ENCODE measurements at places on chromosomes 16 and 17.

GRCh38 chr16:5215901-5216300 is 118.3 kb upstream of the EEF2KMT start:
- DNase-seq, result no peak

DNA sequence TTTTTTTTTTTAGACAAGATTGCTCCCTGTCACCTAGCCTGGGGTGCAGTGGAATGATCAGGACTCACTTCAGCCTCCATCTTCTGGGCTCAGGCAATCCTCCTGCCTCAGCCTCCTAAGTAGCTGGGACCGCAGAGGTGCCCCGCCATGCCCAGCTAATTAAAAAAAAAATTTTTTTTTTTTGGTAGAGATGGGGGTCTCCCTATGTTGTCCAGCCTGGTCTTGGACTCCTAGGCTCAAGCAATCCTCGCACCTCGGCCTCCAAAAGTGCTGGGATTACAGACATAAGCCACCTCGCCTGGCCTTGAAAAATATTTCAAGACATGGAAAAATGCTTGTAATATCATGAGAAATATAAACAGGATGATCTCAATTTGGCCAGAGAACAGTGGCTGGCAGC is 42.9 kb downstream of the HAPSTR1 start:
- no peak for DNase-seq

- DNase-seq, result no peak
Observed at GRCh38 chr17:2214047-2214928, 89.3 kb downstream of the SMG6 start.

GRCh38 chr16:57528499-57529390 is 7.6 kb downstream of the CCDC102A start:
- no peak for DNase-seq

DNA sequence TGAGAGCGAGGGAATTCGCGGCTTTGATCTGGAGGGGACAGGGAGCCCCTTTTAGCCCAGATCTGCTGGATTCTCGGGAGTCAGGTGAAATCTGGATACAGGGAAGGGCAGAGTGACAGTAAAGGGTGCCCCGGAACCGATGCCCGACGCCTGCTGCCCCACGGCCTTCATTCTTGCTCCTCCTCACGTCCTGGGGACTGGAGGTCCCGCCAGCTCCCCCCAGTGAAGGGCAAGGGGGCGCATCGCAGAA is 596 bp downstream of the OR1F1 start:
- DNase-seq, result no peak

DNA sequence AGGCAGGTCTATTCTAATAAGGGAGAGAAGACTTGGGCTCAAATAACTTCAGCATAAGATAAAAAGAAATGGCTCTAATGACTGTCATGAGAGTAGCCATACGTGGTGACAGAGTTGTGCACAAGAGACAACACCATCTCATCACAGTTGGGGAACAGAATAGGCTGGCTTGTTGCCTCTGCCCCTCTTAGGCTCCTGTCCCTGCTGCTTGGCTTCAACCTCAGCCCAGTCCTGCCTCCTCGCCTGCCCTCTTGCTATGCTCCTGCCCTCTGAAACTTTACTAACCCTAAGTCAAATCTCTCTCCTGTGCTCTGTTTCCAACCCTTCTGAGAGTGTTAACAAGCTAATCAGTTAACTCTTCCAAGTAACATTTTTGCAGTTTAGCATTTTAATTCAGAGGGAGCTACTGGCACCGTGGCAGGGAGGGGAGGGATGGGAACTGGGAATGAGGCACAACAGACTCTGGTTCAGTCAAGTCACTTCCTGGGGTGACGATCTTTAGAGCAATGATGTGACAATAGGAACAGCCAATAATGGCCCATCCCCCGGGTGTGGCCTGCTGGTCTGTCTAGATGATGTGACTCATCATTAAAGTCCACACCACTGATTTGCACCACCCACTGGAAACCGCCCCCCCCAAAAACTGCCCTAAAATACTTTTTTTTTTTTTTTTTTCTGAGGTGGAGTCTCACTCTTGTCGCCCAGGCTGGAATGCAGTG is 35.5 kb downstream of the DNAH17 start:
- DNase-seq, result no peak

DNA sequence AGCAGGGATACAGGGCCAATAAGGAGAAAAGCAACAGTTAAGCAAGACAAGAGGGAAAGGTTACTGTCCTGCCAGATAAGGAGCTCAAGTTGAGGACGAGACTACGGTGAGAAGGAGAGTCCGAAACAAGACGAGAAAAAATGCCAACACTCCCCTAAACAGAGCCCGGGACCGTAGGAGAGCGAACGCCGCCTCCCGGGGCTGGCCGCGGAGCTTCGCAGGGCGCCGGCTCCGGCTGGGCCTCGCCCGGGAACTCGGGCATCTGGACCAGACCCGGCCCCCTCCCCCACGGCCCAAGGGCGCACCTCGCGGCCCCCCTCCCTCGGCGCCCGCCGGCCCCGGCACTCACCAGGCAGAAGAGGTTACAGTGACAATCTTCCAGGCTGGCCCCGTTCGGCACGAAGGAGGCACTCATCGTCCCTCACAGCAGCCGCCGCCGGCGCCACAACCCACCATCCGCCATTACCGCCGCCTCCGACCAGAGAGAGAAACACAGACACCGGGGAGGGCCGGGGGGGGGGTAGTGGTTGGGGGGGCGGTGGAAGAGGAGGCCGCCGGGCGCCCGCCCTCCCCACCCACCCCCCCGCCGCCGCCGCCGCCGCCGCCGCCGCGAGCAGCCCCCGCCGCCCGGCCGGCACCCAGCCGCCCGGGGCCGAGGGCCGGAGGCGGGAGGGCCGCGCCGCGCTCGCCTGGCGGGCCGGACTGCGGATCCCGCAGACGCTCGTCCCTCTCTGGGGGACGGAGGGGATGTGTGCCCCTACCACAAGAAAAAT is at the start of gene MED13:
MED13 (minus strand) TSS at position 488 of the 773 bp plus-strand sequence; CDS start at position 415, 73 bp downstream.
- peak; percentile 5 for DNase-seq

- peak; percentile 83 for DNase-seq
Observed at GRCh38 chr17:65154770-65155589, 17.8 kb downstream of the RGS9 start.

GRCh38 chr16:14549789-14550153 is 80.3 kb downstream of the PARN start:
- no peak for DNase-seq

GRCh38 chr17:58671969-58672368 is 19.9 kb downstream of the TEX14 start:
- no peak for DNase-seq

DNA sequence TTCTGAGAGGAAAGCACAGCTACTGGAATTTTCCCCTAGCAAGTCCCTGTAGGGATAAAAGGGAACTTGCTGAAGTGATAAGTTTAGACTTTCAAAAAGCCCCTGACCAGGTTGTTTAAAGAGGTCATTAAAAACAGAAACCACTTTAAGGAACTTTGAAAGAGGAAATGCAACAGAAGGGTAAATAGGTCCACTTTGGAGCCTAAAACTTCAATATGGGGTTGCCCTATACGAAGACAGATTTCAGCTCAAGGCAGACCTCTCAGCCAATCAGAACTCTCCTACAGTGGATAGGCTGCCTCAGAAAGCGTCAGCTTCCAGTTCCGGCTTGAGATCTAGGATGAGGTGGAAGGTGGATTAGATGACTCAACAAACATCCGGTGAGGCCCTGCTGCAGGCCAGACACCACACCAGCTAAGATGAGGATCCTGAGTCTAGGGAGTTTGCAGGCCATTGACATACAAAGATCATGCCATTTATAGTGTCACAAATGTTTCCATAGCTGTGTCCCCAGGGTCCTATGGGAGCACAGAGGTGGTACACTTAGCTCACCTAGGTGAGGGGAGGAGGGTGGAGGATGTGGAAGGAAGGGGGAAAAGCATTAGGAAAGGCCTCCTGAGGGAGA is 7.9 kb upstream of the MFSD6L start:
- DNase-seq, result no peak

DNA sequence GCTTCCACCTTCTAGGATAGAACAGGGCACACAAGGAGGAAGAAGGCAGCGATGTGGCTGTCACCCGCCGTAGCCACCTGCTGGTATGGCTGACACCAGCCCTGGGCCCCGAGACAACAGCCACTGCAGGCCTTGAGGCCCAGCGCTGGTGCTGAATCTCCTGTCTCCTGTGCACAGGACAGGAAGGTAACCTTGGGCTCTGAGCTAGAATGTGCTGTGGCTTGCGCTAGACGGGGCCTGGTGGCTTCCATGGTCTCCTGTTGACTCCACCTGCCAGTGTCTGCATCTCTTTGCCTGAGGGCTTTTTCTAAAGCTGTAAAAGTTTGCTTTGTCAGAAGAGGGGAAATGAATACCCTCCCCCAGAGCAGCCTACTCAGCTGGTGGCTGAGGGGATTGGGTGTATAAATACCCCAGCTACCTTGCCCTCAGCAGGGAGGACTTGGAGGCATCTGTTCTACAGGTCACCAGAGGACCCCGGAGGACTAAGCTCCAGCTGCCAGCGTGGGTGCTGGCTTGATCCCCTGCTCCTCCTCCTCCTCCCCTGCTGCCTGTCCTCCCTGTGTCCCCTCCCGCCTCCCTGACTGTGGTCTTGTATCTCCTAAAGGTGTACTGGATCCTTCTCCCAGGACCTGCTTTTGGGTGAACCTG is 76.1 kb upstream of the SDK2 start:
- DNase-seq, result no peak

DNA sequence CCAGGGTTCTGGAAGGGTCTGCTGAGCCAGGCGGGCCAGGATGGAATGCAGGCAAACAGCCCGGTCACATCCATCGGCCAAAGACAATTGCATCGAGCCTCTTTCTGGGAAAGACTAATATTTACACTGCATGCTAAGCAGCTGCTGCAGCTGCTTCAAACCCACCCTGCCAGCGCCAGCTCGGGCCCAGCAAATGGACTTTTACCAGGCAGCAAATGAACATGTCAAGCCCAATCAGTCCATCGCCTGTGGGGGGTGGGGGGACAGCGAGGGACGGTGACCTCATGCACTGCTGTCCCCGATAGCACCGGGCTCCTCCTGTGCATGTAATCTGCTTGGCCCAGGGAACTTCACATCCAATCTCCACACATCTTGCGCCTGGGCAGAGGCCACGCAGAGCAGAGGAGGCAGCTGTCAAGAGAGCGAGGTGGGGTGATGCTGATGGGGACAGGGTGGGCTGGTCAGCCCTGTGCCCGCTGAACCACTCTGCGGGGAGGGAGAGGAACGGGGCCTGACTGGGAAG is 39.4 kb upstream of the CDH5 start:
- DNase-seq, result no peak

GRCh38 chr16:66617728-66618127 is 13.2 kb downstream of the CMTM3 start:
- DNase-seq, result no peak

GRCh38 chr17:70307430-70308225 is 138.3 kb downstream of the KCNJ2 start:
- no peak for DNase-seq

GRCh38 chr17:75144816-75145512 is 9.3 kb downstream of the JPT1 start:
- DNase-seq, result no peak

- no peak for DNase-seq
Observed at GRCh38 chr17:3536716-3537115, 20.9 kb downstream of the TRPV3 start.

- DNase-seq, result no peak
Observed at GRCh38 chr17:52049051-52049450, 109.5 kb downstream of the CA10 start.

DNA sequence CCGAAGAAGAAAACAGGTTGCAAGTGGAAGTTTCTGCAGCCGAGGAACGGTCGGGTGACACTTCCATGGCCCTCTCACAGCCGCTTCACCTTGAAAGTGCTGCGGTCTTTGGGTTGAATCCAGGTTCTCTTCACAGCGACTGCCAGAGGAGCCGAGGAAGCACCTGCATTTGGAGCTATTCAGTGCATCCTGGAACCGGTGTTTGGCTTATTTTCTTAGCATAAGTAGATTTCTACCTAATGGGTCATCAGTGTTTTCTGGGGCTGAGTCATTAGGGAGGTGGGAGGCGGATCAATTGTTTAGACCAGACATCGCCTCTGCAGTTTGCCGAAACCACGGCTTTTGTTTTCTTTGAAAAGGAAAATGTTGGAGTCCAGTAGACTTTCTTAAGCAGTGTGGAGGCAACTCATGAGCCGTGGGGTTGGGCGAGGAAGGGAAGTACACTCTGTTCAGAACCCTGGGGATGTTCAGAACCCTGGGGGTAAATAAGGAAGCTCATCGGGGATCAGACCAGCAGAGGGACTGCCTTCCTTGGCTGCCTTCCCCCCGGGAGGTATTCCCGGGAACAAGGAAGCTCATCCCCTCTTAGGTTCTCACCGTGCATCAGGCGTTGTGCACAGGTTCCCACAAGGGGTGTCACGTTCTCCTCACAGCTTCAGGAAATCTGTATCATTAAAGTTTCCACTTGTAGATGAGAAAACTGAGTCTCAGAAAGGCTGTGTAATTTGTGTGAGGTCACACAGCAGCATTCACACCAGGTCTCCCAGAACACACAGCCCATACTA is 361.5 kb downstream of the SNX29 start:
- no peak for DNase-seq

DNA sequence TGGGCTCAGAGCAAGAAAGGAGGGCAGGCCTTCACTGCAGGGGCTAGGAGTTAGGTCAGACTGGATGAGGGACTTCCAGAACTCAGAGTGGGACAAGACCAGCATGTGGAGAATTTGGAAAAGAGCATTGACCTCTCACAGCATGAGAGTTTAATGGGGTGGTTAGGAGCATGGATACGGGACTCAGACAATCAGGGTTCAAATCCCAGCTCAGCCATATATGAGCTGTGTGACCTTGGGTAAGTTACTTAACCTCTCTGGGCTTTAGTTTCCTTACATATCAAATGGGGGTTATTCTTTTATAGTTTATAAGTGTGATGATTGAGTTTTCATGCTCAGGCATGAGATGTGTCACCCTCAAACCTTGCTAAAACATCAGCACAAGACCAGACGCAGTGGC is 37.4 kb upstream of the ALKBH5 start:
- DNase-seq, result no peak

DNA sequence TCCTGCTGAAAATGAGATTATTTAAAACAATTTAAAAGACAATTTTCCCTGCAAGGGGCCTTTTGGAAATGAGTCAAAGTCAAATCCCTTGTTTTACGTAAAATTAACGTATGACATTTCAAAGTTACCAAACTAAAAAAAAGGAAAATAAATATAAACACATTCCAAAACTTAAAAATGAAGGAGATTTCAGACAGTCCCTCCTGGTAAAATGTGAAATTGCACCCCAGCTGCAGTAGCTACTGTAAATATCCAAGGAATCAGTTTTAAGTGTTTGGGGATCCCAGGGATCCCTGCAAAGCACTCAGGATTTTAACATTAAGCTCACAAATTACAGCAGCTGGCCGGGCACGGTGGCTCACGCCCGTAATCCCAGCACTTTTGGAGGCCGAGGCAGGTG is 63.3 kb downstream of the NXN start:
- DNase-seq, result no peak

DNA sequence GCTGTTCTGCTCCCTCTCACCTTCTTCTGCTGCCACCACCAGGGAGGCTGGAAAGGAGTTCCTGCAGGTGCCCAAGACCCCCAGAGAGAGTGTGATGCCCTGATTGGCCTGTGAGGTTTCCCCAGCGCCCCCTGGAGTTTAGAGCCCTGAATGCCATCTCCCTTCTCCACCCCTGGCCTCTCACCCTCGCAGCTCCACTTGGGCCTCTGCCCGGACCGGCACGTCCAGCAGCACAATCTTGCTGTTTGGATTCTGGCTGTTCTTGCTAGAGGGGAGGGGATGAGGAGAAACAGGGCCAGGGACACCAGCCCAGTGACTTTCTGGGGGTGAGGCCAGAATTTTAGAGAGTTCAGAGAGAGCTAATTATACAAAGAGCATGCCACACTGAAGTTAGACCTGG is 12.5 kb upstream of the FAM171A2 start:
- DNase-seq, result no peak
